ENCODE measurements at places on chromosomes 2 and 18.

DNA sequence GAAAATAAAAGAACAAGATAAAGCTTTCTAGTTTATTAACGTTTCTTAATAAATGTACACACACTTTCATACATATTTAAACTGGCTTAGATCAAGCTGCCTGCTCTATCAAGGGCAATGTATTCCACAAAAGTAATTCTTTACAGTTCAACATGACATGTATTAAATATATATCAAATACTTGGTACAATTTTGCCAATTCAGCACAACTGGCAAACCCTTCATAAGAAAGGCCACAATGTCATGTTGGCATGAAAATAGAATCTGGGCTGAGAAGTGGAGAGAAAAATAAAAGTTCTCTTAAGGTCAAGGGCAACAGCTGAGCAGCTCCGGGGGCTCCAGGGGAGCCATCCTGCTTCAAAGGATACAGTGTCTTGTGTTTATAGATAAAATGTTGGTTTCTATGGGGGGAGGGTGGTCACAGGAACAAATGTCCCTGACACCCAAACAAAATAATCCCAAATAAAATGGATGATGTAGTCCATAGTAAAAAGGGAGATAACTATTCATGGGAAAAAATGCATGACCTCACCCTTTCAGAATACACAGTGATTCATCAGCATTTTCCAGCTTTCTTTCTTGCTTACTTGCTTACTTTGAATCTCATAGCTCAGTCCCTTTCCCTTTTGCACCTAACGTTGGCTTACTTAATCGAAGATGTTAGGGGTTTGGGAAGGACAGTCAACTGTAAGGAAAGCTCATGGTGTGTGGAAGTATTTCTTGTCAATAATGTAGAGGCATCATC, 494.9 kb downstream of the NYAP2 start:
- DNase-seq = no peak

- DNase-seq = no peak
Measured at GRCh38 chr2:148545390-148546256, 98.9 kb upstream of the EPC2 start.

- no peak for DNase-seq
Measured at GRCh38 chr2:37322368-37322767, 2.3 kb downstream of the PRKD3 start.

- DNase-seq = no peak
Measured at GRCh38 chr2:200968735-200969134, 5.3 kb upstream of the ORC2 start.

DNA sequence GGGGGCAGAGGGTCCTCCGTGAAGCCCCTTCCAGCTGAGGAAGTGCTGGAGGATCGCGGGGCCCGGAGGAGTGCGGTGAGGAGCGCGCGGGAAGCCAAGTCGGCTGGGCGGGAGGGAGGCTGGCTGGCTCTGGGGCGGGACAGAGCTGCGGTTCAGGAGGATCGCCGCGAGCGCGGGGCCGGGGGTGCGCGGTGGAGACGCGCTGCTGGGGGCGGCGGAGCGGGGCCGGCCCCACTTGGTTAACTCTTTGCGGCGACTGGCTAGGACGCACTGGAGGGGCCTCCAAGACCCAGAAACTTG, 464 bp downstream of the CYBRD1 start:
- DNase-seq = peak; percentile 40

GRCh38 chr2:64405581-64406406, 48.2 kb upstream of the LGALSL start:
- no peak for DNase-seq

GRCh38 chr2:124395961-124396360, 370.9 kb downstream of the CNTNAP5 start:
- no peak for DNase-seq

DNA sequence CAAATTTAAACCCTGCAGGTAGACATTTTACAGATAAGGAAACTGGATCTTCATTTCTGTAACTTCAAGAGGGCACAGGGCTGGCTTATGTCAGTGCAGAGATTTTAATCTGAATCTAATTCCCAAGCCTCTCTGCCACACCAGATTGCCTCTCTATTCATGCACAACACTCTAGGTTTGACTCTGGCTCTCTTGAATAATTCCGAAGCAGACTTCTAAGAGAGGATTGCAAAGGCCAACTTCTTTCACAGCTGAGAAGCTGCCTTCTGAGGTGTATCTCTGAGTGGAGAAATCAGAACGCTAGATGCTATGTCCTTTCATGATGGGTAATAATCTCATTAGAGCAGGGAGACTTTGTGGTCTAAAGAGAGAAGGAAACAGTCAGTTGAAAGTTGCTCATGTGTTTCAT, 20.1 kb upstream of the MGAT5 start:
- DNase-seq = no peak

DNA sequence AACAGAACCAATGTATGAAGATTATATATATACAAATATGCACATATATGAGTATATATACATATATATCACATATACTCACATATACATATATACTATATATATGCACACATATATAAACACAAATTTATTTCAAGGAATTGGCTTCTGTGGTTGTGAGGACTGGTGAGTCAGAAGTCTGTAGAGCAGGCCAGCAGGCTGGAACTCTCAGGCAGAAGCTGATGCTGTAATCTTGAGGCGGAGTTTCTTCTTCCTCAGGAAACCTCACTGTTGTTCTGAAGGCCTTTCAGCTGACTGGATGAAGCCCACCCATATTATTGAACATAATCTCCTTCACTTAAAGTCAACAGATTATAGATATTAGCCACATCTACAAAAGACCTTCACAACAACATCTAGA, 143.9 kb upstream of the CREB1 start:
- DNase-seq = no peak

DNA sequence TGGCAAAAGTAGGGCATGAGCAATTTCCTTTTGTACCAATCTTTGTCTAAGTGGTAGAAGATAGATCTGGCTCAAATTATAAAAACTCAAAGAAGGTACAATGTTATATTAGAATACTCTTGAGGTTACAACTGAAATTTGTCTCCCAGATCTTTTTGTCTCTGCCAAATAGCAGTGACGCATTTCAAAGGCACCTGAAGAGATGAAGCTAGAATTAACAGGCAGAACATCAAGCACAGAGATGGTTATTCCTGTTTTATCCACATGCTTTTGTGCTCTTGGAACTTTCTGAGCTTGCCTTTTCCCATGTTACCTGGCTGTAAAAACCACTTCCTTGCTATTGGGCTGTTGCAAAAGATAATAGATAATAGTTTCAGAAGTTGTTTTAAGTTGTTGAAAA, 74.3 kb downstream of the GREB1L start:
- no peak for DNase-seq

All from stimulated activated CD4-positive, alpha-beta T cell treated with anti-CD3 and anti-CD28 coated beads, Interleukin-2, amount 100 ng/mL, for 24 hours (primary cell).